Nephron progenitor cell (in vitro differentiated cells): ENCODE measurements at places on chromosomes 7 and 10.

GRCh38 chr7:81478664-81479063 lies 291.2 kb downstream of the HGF start:
- DNase-seq: no peak

DNA sequence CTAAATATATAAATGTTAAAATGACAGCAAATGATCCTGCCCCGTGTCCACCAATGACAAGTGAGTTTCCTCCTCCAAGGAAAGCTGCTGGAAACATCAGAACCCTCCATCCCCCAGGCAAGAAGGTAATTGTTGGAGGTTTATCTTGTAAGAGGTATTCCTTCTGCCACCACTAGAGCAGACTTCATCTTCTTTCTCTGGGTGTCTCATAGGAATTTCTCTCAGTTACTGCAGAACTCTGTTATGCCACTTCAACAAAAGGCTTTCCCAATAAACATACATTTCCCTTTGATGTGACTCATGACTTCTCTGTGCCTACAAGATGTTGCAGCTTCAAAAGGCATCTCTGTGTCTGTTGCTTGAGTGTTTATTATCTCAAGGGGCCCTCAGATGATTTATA lies 279.1 kb downstream of the BMPER start:
- no peak for DNase-seq

DNA sequence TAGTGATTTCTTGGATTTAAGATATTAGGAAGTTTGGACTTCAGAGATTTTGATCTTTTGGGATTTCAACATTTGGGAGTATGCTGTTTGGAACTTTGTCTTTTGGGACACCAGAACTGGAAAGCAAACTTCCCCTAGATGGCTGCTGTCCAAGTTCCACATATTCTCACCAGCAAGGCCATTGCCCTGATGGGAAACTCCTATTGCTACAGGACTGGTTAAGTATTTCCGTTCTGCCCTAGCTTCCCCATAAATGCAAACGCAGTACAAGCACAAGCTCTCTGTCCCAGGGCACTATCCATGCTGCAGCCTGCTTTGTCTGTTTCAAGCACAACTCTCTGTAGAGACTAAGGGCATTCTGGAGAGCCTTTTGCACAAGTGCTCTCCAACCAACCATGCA lies 79.3 kb upstream of the SLC25A13 start:
- DNase-seq: no peak

DNA sequence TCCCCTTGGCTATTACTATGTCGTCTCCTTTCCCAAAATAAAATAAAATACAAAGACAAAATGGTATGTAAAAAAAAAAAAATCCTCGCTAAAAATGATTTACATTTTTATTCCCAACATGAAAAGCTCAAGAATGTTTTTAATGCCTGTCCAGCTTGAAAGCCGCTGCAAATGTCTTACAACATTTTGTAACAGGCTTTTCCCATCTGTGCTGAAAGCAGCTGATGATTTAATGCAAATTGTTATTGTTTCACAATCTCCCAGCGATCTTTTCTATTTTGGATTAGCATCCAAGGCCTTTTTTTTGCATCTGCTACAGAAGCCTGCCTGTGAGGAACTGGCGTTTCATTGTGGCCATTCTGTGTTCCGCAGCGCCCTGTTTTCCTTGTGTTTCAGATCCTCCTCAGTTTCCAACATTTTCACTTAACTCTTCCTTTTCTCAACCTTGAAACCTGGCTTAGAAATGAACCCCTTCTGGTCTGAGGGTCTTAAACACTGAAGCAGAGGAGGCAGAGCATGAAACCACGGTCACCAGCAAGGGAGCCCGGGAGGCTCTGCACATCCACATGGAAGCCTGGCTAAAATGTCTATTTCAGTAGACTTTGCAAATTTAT lies 712.1 kb downstream of the PARD3 start:
- no peak for DNase-seq

GRCh38 chr7:10571759-10572158 lies 401.9 kb upstream of the PHF14 start:
- no peak for DNase-seq

GRCh38 chr7:115662120-115662519 lies 368.4 kb downstream of the TFEC start:
- no peak for DNase-seq

GRCh38 chr7:117975476-117975875 lies 102.2 kb upstream of the CTTNBP2 start:
- DNase-seq: no peak

DNA sequence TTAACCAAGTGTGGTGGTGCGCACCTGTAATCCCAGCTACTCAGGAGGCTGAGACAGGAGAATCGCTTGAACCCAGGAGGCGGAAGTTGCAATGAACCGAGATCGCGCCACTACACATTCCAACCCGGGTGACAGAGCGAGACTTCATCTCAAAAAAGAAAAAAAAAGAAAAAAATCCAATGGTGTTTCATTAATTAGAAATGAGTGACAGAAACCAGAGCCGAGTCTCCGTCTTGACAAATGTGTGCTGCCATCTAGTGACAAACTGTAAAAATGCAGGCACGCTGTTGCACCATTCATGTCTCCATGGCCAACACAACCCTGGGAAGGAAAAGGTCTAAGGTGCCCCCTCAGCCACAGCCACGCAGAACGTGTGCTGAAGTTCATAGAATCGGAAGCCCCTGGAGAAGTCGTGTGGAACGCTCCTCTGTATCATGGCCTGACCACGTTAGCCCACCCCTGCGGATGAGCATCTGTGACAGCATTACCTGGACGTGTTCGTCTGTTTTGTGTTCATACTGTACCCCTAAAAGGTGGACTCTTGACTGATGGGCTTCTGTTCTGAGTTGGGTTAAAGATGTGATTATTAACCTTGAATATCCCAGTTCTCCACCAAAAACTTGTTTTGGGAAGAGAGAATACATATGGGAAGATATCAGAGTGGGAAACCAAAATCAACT lies 94.9 kb downstream of the LYZL2 start:
- DNase-seq: peak; percentile 66

GRCh38 chr10:130545122-130545521 lies 408.9 kb downstream of the GLRX3 start:
- DNase-seq: no peak

DNA sequence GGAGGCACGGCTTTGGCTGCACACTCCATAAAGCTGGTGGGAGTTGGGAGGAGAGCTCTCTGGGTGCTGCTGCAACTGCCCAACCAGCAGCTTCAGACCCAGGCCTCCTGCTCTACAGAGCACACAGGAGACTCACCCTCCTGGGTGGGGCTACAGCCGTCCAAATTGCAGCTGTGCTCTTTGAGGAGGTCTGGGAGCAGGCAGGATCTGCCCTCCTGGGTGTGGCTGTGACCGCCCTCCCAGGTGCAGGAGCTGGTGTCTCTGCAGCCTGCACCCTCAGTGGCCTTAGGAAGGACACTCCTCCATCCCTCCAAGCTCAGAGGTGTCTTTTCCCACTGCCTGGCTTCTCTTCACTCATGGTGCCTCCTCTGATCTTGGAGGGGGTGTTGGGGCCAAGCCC lies 20.0 kb upstream of the PRF1 start:
- no peak for DNase-seq
